ENCODE measurements at places on chromosomes 5 and 9.

- no peak for DNase-seq
Observed at GRCh38 chr9:81552581-81552991, 136.8 kb downstream of the TLE1 start.

DNA sequence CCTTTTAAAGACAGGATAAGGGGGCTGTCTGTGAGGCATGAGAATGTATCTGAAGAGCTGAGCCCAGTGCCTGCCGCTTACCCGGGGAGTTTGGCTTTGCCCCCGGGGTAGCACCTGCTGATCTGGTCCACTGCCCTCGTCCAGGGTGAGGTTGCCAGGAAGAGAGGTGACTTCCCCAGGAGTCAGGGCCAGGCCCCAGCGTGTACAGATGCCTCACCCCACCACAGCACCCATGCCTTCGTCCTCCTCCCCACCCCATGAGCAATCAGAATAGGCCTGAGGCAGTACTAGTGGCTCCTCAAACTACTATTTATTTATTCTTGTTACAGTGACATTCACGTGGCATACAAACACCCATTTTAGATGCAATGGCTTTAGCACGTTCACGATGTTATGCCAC is 15.7 kb upstream of the AIF1L start:
- no peak for DNase-seq

DNA sequence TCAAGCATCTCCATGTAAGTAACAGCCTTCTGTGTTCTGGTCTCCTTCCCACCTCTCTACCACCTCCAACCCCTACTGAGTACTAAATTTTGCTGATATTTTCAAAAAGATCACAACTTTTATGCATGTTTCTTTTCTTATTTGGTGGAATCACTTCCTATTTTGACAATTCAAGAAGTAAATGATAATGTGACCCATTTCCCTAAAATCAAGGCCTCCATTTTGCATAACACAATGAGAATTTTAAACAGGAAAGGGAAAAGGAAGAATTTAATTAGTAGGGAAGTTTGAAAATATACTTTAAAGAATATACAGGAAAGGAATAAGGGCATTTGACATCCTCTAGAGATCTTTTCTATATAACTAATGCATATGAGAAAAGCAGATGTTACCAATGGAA is 212.9 kb upstream of the RASA1 start:
- no peak for DNase-seq

GRCh38 chr9:135474915-135475314 is 4.7 kb upstream of the PPP1R26 start:
- DNase-seq: no peak

GRCh38 chr9:115291841-115292240 is 173.9 kb upstream of the TNC start:
- DNase-seq: no peak

GRCh38 chr5:83711982-83712601 is 8.6 kb downstream of the HAPLN1 start:
- no peak for DNase-seq

GRCh38 chr5:66408576-66408975 is 187.6 kb upstream of the MAST4 start:
- DNase-seq: no peak

- DNase-seq: no peak
Observed at GRCh38 chr9:76181781-76182180, 212.4 kb downstream of the RFK start.

DNA sequence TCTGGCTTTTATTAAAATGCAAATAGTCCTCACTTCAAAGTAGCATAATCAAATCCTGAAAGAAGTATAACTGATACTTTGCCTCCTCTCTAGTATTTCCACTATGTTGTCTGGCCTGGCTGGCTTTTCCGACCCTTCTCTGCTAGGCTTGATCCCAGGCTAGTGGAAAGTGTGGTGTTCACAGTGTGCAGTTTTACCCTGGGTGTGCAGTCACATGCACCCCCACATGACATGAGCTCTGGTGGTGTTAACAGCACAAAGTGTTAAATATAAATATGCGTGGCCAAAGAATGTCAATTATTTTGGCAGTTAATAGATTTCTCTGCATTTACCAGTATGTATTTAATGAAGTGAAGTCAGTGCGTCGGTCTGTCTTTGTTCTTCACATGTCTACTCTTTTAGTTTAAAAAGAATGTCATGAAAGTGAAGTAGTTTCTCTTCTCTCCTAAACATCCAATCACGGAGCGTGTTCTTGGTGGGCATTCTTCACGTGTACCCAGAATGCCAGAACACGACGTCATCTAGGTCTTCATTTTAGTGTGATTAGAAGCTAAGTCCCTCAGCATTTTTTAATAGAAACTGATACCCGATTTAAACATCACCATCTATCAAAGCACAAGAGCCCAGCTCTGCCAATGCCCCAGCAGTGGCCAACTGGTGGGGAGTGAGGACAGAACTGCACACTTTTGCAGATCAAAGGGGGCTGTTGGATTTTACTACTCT is 286.4 kb downstream of the FANCC start:
- no peak for DNase-seq

GRCh38 chr5:179212870-179213269 is 132.4 kb downstream of the ADAMTS2 start:
- no peak for DNase-seq

DNA sequence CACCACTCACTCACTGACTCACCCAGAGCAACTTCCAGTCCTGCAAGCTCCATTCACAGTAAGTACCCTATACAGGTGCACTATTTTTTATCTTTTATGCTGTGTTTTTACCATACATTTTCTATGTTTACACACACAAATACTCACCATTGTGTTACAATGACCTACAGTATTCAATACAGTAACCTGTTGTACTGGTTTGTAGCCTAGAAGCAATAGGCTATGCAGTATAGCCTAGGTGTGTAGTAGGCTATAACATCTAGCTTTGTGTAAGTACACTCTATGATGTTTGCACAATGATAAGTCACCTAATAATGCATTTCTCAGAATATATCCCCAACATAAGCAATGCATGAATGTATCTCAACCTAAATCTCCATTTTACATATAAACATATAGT is 541.1 kb downstream of the NR2F1-AS1 start:
- DNase-seq: no peak

DNA sequence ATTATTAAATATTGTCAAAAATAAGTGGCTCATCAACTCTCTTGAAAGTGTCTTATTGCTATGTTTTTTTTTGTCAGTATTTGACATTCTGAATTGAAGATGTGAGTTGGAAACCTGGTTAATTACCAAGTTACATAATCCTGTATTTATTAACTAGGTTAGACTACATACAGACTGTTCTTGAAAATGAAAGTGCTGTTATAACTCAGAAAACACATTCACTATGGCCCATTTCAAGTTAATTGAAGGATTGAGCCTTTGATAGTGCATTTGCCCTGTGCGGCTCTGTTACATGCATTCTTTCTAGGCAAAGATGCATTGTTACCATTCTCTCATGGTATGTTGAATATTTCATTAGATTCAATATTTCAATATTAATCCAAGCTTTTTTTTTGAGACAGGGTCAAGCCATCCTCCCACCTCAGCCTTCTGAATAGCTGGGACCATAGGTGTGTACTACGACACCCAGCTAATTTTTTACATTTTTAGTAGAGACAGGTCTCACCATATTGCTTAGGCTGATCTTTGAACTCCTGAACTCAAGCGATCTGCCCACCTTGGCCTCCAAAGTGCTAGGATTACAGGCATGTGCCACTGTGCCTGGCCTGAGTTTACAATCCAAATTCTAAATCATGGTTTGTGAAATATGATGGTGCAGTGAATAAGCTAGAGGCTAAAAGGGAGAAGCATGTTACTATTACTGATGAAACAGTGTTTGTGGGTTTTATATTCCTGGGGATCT is 10.0 kb downstream of the CTNNA1 start:
- no peak for DNase-seq

- no peak for DNase-seq
Observed at GRCh38 chr5:89120719-89121118, 237.7 kb upstream of the MEF2C start.

GRCh38 chr5:149641000-149641576 is 59.8 kb downstream of the ARHGEF37 start:
- no peak for DNase-seq

DNA sequence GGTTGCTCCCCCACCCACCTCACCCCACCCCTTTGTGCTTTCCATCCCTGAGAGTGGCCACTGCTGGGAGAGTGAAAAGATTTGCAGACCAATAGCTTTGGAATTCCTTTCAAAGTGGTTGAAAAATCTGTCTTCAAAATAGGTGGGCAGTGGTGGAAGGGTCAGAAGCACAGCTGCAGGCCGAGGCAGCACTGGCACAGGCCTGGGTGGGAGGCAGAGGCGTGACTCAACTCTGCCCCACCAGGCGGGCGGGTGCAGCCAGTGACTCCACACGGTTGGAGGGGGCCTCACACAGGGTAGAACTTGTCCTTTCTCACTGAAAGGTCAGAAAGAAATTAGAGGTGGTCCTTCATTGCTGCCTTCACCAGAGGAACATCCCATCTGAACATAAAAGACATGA is 214.9 kb upstream of the TBCA start:
- no peak for DNase-seq

DNA sequence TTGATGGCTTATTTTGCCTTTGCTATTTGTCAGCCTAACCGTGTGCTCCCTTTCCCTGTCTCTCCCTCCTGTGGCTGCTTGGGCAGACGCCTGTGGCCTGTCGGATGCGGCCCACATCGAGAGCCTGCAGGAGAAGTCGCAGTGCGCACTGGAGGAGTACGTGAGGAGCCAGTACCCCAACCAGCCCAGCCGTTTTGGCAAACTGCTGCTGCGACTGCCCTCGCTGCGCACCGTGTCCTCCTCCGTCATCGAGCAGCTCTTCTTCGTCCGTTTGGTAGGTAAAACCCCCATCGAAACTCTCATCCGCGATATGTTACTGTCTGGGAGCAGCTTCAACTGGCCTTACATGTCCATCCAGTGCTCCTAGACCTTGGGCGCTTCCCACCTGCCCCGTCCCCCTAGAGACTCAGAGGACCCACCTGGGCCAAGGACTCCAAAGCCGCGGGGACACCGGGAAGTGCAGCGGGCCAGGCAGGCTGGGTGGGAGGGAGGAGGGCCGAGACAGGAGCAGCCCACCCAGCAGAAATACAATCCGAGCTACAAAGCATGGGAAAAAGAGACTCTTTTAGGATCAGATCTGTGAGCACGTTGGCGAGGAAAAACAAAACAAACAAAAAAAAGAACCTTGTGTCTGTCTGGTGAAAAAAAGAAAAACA is 10.6 kb downstream of the NR2F1 start:
- no peak for DNase-seq

DNA sequence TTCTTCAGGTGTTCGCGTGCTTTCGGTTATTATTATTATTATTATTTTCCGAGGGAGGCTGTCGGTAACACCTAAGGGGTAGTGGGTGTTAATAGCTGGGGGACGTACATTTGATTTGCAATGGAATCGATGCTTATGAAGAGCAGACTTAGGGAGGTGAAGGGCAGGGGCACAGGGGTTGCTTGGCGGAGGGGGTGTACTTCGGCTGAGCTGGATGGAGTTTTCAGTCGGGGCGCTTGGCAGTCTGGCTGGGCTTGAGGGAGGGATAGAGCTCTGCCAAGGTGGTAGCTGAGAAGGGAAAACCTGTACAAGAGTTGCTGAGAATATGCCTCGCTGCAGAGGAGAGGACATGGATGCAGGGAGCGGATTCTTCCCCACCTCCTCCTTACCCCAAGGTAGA is 617 bp upstream of the PTPRD start:
- no peak for DNase-seq
